Neuronal stem cell (in vitro differentiated cells): ENCODE measurements at places on chromosomes 12 and 14.

DNA sequence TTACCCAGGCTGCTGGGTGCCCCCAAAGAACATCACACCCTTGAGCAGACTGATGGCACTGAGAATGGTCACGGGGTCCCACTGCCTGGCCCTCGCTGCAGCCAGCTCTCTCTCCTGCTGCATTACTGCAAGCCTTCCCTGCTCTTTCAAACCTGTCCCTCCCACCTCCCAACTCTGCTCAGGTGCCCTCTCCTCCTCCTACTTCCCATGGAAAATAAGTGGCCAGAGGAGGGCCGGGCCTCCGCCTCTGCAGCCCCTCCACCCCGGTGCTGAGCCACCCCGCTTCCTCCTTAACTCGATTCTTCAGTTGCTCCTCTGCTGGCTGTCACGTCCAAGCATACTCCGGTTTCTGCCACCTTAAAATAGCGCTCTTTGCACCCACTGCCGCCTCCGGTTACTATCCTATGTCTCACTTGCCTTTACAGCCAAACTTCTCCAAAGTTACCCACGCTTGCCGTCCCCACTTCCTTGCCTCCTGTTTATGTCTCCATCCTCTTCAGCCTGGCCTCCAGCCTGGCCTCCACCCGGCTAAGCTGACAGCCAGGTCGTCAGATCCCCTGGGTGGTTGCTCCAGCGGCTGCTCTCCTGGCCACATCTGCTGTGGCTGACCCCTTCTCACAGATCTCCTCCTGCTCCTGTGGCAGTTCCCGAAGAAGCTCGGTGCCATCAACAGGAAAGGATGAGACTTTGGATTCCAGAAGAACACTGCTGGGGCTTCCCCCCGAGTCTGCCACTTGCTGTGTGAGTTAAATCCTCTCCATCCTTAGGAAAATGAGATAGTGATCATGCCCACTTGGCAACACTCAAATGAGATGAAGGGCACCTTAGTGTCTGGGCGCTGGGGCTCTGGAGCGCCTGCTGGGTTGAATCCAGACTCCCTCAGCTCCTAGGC, 7.7 kb downstream of the SMIM41 start:
- no peak for DNase-seq

- no peak for DNase-seq
Observed at GRCh38 chr14:80364274-80364673, 153.0 kb upstream of the DIO2 start.

GRCh38 chr12:111434680-111435338, 29.1 kb downstream of the SH2B3 start:
- DNase-seq = no peak

GRCh38 chr14:36941783-36942521, 230.5 kb downstream of the SLC25A21 start:
- DNase-seq = peak; percentile 59

- no peak for DNase-seq
Observed at GRCh38 chr14:31265701-31266398, 58.3 kb upstream of the HECTD1 start.

- DNase-seq = no peak
Observed at GRCh38 chr14:53599221-53599945, 357.2 kb downstream of the BMP4 start.

- no peak for DNase-seq
Observed at GRCh38 chr12:123148223-123148622, 2.7 kb downstream of the PITPNM2 start.

DNA sequence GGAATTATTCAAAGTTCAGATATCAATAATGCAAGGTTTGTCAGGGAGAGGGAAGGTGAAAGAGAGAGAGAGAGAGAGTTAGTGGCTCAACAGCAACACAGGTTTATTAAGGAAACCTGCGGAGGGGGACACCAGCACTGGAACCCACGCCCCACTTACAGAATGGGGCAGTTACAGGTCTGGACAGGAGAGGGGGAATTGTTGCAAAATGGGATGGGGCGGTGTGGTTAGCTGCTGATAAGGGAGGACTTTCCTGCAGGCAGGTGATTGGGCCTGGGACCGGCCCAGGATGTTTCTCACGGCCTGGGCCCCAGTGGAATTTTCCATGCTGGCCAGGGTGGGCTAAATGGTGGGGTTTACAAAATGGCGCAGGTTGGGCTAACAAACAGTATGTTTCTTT, 278.2 kb upstream of the SLC16A7 start:
- no peak for DNase-seq

GRCh38 chr12:7158781-7159609, 28.8 kb downstream of the CLSTN3 start:
- no peak for DNase-seq

DNA sequence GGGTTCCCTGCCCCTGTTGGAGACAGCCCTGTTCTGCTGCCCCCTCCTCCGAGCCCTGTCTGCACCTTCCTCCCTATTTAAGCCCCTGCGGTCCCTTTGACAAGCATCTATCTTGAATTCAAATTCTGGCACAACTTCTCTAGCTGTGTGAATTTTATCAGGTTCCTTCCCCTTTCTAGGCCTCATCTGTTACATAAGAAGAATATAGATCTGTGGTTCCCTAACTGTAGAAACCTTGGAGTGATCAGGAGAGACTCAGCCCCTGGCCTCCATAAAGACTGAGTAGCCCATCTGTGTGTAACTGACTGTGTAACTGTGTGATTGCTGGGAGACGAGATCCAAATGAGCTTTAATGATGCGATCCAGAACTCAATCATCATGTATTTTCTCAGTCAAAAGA, 13.0 kb upstream of the RACGAP1 start:
- no peak for DNase-seq
